ENCODE measurements at places on chromosomes 12 and 14.

- DNase-seq: no peak
These were observed 122.5 kb downstream of the ETV6 start for GRCh38 chr12:11771895-11772502.

DNA sequence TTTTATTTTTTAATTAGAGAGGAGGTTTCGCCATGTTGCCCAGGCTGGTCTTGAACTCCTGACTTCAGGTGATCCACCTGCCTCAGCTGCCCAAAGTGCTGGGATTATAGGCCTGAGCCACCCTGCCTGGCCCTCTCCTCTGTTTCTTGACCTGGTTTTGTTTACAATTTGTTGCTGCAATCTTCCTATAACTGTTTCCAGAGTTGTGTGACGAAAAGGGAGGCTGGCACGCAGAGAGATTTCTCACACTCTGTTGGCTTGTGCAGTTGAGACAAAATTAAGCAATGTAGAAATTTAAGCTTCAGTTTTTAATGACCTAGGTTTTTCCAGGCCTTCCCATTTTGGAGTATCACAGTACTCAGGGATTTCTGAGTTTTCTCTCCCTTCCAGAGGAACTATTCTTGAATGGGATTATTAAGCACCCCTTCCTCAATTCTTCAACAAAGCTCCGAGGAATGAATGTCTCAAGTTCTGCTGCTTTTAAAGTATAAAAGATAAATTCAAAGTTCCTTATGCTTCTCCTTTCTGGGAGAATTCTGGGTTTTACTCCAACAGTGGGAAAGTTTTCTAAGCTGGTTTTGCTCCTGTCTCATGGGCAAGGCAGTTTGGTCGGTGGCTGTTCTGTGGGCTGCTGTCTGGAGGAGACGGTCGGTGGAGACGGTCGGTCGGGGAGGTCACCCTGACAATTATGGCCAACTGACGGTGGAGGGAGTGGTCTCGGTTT, 20.4 kb upstream of the FOS start:
- peak; percentile 65 for DNase-seq

DNA sequence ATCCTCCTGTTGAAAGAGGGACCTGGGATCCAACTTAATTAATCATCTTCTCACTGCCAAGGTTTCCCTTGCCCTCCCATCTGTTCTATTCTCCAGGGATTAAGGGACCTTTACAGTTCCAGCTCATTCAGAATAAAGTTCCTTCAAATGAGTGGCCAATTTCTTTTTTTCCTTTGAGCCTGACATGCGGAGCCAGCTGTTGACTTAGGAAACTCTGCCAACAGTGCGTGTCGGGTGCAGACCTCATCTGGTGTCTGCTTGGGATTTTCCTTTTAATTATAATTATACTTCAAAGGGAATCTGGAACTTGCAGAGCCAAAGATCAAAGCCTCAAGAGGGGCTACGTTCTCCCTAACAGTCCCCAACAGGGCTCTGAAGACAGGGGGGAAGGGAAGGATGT, 64.8 kb downstream of the CCDC60 start:
- DNase-seq: no peak

- no peak for DNase-seq
These were observed 97.6 kb upstream of the ZDHHC17 start for GRCh38 chr12:76666290-76666835.

GRCh38 chr14:76706811-76707210, 54.5 kb upstream of the VASH1 start:
- DNase-seq: no peak

DNA sequence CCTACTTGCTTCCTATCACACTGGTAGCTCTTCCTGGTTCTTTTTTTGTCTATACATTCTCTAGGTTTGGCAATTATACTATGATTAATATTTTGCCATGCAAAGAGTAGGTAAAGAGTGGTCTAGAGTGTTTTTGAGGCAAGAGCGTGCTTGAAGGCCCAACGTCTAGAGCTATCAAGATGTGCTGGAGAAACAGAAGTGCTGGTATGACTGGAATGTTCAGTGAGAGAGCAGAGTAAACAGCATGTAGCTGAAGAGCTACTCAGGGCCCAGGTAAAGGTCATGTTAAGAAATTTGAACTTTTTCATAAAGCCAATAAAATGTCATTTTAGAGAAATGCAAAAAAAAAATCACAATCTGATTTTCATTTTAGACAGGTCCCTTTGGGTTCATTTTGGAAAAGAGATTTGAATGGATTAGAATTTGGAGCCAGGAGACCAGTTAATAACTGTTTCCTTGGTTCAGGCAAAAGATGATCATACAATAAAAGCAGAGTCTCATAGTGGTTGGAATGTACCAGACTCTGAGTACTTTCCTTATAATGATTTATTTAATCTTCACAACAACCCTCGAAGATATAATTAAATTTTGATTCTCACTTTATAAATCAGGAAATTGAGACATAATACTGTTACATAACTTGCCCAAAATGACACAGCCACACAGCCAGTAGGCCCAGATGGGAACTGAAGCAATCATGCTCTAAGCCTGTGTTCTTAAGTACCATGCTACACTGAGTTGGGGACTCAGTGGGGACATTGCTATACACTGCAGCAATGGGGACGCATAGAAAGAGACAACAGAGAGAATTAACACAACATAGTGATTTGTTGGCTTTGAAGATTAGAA, 350.1 kb downstream of the NELL2 start:
- no peak for DNase-seq

DNA sequence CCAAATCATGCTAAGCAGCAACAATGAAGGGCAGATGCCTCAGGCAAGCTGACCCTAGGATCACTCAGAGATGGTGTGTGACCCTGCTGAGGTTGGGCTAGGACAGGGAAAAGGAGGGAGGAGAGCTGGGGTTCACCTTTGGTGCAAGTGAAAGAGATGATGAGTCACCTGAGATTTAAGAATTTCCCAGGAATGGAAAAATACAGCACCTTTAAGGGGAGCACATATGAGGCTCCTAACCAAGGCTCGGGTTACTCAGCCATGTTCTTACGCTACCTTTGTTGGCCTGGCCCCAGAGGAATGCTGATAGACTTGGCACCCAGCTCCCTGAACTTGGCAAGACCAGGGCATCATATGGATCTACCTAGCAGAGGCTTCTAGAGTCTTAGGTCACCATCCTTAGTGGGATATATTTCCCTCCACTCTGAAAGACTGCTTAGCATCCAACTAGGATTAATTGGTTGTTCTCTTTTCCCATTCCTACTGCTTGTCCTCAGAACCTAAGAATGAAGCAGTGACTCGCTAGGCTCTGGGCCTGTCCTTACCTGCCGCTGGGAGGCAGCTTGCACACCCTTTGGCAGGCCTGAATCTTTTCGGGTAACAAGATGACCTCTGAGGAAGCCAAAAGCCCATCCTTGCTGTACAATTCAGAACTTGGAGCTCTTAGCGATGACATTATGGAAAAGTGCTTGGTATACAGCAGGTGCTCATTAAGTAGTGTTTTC, 4.0 kb upstream of the NAA25 start:
- DNase-seq: no peak

DNA sequence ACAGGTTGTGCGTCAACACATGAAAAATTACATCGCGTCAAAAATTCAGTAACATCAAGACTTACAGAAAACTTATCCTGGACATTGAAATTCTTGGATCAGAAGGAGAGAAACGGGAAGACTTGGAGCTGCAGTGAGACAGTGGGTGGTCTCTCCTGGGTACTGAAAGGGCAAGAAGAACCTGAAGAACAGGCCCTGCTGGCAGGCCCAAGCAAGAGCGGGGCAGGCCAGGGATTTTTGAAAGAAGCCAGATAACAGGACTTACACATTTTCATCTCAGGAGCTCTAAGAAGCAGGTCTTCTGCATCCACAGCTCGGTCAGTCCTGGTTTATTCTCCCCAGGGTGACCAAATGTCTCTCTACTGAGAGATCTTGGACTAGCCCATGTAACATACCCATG, 466.5 kb upstream of the SOX5 start:
- no peak for DNase-seq

DNA sequence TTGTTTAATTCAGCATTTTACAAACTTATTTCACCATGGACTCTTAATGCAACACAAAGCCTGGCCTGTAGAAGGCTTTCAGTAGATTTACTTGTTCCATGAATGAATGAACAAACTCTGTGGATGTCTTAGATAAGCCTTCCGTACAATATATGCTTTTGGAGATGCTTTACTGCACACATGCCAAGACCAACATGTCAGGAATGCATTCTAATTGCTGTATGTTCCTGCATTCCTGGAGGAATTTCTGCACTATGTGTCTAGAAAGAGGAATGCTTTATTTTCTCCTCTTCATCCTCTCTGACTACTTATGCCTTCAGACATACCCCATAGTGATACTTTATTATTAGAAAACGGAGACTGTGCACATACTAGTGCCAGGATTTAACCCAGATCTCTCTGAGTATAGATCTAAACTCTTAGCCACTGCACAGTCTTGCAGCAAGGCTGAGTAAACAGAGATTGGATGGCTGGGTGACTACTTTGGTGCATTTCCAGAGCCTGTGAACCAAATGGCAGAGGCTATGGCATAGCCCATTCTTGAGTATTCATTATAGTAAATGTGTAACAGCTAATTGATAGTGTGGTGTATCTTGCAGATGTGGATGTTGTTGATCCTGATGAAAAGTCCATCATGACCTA, 108.2 kb downstream of the SYNE2 start:
- no peak for DNase-seq

GRCh38 chr12:114347861-114348260, 58.1 kb downstream of the TBX5 start:
- DNase-seq: no peak

- no peak for DNase-seq
These were observed 85.7 kb downstream of the ITPK1 start for GRCh38 chr14:93029911-93030508.

- DNase-seq: no peak
These were observed 50.7 kb downstream of the ELK3 start for GRCh38 chr12:96244826-96245225.

GRCh38 chr12:95339086-95339788, 121.6 kb downstream of the VEZT start:
- DNase-seq: no peak

DNA sequence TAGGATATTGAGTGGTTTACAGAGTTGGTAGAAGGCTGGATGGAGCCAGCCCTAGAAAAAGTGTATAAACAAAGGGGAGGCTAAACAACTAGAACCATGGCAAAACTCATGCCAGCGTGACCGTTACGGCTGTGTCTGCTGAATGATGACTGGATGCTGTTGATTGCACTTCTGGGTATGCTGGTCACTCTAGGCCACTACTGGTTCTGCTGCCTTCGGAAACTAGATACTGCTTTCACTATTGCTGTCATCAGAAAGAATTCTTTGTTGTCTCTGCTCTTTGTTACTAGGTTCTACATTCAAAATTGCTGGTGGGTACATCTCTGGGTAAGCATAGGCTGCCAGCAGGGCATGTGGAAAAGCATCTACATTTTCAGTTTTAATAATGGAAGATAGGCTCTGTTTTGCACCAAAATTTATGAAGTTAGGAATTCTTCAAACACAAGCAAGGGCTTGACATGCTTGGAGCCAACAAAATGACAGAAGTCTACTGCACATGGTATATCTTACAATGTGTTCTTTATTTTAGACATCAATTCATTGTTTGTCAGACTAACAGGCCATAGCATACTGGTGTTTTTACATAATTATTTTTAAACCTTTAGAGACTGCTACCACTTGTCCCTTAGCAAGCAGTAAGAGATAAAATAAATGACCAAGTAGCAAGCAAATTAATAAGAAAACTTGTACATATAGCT, 15.4 kb downstream of the MON2 start:
- no peak for DNase-seq

- peak; percentile 38 for DNase-seq
These were observed 102.2 kb downstream of the ERC1 start for GRCh38 chr12:1093166-1093751.

DNA sequence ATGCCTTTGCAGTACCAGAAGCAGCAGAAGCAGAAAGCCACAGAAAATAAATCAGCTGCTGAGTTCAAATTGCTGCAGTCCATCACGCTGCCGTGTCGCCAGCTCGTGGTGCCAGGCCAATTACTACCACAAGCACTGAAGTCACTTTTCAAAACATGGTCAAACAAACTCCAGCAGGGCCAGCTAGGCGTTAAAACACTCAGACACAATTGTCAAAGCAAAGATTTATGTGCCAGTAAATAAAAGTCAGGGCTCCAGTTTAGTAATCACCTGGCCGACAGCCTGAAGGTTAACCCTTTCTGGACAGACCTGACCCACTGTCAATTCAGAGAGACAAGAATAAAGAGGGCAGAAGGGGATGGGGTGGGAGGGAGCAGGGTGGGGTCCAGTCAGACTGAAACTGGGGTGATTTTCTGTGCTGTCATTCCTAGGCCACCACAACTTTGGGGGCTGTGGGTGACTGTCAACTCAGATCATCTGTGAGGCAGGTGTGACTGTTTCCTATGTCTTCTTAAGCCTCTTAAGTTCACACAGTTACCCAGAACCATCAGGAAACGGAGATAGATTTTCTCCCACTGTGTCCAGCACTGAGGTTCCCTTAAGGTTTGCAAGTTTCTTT, 109.8 kb upstream of the FUT8 start:
- DNase-seq: no peak

DNA sequence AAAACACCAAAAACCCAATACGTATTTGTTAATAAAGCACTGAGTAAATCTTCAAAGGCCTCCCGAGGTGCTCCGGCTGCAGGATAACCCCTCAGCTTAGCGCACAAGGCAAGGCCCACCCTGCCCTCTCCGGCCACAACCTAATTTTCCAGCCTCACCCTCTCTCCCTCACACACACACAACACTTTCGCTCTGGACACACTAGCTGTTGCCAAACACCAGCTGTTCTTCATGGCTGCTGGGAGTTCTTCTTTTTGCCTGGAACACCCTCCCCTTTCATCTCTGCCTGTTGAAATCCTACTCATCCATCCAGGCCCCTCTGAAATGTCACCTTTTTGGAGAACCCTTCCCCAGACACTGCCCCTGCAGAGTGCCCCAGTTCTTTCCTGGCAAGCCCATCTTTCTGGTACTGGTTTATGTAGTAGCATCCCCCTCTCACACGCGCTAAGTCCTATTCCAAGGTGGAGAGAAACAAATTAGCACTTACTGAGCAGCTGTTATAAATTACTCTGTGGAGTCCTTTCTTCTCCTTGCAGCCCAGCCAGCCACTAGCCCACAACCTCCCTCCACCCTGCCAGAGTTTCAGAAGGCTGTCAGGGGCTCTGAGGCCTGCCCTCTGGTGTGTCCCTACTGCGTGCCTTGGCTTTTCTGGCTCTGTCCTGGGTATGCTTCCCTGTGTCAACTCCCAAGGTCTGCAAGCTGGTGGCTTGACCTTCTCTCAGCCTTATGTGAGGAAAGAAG, 805 bp upstream of the CRACR2A start:
- DNase-seq: peak; percentile 50
